NCI-H2171 (cell line): ENCODE measurements at places on chromosomes 3 and 15.

DNA sequence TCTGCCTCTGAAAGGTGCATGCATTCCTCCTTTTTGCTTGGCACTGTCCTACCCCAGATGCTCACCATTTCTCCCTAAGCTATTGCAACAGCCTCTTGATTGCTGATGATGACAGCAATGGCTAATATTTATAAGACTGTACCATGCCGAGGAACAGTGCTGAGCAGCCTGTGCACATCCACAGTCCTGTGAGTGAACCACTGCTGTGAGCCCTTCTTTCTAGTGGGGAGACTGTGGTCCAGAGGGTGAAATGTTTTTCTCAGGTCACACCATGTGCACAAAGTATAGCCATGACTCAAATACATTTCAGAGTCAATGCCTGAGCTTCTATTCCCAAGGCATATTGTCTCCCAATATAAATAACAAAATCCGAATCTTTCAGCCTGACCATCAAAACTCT lies 231.2 kb upstream of the LRTM1 start:
- no peak for DNase-seq

DNA sequence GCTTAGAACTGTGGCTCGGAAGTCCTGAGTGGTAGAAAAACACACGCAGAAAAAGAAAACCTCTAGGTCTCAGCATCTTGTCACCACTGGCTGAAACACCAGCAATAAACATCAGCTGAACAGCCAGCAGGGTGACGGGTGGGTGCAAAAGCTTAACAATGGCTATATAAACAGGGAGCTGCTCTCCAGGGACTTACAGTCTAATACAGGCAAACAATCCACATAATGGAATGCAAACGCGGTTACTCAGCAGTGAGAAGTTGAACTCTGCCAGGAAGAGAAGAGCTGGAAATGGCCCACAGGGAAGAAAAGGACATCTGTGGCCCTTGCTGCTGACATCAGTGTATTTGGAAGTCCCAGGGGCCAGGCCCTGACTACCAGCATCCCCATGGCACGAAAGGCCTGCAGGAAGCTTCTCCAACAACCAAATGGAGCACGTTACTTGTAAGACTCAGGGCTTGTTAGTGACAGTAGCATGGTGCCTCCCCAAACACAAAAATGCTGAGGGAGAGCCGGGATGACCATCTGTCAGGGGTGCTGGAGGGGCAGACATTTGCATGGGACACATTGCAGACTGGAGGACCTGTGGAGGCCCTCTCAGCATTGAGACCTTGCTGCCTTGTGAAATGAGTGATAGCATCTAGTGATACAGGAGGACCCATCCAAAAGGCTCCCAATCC lies 3.0 kb downstream of the HEG1 start:
- no peak for DNase-seq

DNA sequence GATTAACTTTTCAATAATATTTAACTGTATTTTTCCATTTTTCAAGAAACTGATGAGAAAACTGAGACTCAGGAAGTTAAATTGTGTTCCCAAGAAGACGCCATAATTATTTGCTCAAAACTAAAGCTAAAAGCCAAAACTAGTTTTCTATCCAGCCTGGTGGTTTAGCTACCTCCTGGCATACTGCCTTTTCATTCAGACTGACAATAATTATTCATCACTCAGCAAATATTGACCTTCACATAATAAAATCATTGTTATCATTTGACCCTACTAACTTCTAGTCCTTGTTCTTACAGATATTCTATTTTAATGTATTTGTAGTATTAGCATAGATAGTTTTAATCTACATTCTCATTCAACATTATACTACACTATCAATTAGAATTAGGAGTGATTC lies 210.6 kb upstream of the GADL1 start:
- DNase-seq = no peak

GRCh38 chr15:77644543-77645247 lies 12.0 kb upstream of the LINGO1 start:
- DNase-seq = no peak

DNA sequence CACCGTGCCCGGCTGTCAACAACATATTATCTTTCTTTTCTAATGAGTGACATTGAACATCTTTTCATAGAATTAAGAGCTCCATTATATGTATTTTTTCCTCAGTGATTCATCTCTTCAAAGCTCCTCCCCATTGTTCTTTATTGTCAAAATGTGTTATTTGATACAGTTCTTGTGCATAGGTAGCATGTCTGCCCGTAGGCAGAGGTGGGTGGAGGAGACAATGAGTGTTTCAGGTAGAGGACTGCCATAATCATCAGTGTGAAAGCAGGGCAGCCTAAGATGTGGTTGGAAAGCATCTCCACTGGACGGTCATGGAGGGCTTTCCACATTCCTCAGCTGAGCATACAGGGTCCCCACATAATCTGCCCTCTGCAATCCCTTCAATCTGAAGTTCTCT lies 452.0 kb upstream of the MCTP2 start:
- no peak for DNase-seq

DNA sequence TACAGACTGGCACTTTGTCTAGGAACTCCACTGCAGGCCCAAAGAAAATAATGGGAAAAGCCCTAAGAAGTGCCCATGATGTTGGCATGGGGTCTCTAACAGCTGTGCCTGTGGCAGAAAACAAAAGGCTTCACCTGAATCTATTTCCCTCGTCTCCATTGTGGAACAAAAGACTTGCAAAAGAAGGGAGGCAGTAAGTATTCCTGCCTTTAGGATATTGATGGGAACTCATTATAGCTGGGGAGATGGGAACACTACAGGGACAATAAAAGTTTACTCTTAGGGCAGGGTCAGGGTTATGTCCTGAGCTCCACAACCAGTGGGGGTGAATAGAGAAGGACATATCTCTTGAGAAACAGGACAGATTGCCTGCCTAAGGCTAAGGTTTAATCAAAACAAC lies 930.6 kb upstream of the EPHA6 start:
- no peak for DNase-seq

DNA sequence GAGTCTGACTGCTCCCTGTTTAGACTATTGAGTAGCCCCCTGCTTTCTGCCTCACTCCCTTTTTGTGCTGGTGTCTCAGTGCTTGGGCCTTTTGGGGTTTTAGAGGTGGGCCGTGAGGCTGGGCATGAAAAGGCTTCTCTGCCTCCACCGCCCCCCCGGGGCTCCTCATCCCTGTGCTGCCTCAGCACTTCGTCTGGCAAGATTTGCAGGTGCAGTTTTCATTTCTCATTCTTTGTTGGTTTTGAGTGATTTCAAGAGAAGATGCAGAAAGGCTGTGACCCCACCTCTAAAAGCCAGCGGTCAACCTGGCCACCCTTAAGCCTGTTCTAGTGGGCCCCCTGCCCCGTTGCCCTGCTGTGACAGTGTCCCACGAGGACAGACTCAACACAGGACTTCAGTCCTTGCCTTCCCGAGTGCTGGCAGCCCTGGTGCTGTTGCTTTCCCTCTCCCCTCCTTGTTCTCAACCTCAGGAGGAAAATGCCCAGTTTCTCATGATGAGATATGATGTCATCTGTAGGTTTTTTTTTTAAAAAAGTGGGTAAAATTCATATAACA lies 38.0 kb downstream of the APBA2 start:
- DNase-seq = no peak

GRCh38 chr3:190499122-190499521 lies 14.8 kb upstream of the IL1RAP start:
- DNase-seq = no peak

DNA sequence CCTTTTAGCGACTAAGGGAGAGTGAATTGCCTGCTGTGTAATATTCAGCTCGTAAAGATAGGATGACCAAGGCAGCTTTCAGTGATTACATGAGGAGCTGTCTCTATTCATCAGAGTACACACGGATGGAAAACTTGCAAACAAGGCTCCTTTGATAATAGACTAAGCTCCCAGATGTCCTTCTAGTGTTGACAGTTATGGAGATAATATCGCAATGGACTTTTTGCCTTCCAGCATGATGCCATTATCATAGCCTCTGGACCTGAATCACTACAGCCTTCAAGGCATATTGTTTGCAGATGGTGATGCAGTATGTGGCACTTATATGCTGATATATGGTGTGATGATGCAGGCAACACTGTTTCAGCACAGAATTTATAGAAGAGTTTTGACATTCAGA lies 93.9 kb downstream of the ECT2 start:
- DNase-seq = no peak

DNA sequence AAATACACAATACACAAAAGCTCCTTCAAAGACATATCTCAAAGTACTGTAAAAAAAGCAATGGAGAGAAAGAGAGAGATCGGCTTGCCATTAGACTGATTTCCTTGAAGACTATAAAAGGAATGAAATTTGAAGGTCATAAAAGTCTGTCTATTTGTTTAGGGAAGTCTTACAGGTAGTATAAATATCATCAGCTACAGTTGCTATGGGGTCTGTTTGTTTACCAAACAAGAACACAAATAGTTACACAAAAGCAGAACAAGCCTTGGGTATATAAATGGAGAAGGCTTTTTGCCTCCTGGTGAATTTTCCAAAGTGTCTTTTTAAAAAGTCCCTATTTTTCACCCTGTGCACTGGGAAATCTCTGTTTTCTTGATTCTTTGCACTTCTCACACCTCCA lies 552.3 kb downstream of the FOXP1 start:
- DNase-seq = no peak

DNA sequence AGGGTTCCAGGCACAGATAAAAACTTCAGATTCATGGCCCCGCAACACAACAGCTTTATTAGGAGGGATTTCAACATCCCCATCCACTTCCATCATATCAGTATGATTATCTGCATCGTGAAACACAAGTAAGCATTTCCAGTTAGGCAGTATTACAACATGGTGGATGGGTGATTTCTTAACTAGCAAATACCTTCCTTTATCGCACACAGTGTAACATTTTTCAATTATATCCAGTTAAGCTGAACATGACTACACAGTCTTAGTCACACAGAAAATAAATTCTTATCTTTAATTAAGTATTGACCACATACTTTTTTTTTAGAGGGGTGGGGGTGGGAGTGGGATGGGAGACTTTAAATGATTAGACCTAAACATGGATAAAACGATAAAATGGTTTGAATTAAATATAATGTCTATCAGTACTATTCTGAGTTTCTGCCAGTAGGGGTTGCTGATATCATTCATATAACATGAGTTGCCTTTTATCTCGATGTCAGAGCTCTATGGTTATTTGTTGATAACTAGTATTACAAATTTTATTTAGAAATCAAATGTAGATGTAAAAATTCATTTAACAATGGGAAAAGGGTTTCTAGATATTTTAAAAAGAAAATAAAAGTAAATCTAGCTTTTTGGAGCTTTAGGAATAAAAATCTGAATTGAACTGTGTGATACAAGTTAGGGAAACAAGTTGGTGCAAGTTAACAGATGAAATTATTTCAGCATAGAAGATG lies 146.6 kb downstream of the TBL1XR1 start:
- DNase-seq = peak; percentile 27

DNA sequence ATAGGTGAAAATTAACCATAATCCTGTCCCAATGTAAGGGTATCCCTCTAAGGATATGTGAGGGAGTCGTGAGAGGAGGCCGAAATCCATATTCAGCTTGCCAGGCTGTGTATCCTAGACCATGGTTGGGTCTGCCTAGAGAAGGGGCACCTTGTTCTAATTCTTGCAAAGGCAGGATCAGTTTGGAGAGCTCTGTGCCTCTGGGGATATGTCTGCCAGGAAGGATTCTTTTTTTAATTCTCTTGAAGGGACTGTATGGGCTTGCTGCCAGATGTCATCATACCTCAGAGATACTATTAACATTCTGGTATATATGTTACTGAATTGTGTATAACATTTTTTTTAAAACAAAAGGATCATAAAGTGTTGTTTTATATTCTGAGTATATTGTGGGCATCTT lies 2.4 kb downstream of the ATP1B3 start:
- DNase-seq = peak; percentile 77

DNA sequence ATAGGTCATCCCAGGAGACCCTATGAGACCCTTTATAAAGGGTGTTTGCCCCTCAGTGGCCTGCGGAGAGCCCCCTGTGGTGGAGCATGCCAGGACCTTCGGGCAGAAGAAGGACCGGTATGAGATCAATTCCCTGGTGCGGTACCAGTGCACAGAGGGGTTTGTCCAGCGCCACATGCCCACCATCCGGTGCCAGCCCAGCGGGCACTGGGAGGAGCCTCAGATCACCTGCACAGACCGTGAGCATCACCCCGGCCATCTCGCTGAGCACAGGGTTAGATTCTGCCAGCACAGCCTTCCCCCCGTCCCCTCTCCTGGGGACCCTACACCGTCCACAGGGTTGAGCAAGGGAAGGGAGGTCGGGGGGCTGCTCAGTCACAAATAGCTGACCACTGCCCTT lies 21.6 kb downstream of the HAPLN3 start:
- no peak for DNase-seq

- no peak for DNase-seq
Observed at GRCh38 chr15:36790891-36791290, 211.5 kb downstream of the CDIN1 start.

GRCh38 chr3:194906970-194907629 lies 221.4 kb downstream of the FAM43A start:
- DNase-seq = no peak

DNA sequence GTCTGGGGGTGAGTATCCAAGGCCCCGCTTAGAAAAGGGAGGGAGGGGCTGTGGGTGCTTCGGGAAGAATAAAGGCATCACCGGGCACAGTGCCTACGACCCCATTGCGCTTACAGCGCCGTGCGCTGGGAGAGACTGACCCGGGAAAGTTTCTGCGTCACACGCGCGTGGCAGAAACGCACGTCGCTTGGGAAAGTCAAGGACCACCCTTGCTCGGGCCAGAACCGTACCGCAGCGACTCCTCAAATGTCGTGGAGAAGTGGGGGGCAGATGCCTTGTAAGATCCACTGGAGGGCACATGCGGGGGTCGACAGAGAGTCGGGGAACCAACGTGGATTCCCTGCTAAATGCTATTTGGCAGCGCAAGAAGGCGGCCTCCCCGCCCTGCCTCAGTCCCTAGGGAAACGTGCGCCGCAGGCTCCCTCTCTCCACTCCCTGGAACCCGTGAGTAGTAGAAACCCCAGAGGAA lies 2.4 kb downstream of the ADAMTS9 start:
- no peak for DNase-seq

- DNase-seq = no peak
Observed at GRCh38 chr3:12644331-12644937, 19.5 kb downstream of the RAF1 start.

DNA sequence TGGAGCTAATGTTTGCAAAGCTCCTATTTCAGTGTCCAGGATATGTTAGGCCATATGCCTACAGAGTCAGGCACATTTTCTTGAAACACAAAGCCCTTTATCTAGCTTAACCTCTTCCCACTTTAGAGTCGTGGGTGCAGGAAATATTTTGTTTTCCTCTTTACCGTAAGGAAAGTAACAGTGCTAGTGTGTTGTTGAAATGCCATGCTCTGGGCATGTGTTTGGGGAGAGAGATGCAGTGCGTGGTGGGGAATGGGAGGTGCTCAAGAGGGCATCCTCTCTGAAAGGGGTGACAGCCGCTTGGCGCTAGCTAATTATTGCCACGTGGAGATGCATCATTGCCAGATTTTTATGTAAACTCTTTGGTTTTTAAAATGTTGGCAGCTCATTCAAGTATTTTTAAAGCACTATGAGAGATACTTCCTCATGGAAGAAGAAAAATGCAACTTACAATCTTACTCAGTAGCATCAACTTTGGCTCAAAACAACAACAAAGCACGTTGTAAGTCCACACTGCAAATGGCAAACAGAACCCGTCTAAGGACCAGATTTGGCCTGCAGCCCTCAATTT lies 152.6 kb downstream of the LPP start:
- DNase-seq = no peak

- no peak for DNase-seq
Observed at GRCh38 chr3:129398803-129399144, 29.7 kb downstream of the EFCAB12 start.

- no peak for DNase-seq
Observed at GRCh38 chr3:13451301-13451673, 28.8 kb upstream of the HDAC11 start.
